ENCODE measurements at places on chromosomes 16 and 17.
A peak's percentile ranks its signal among the peaks of the same experiment; 100 is the strongest.

DNA sequence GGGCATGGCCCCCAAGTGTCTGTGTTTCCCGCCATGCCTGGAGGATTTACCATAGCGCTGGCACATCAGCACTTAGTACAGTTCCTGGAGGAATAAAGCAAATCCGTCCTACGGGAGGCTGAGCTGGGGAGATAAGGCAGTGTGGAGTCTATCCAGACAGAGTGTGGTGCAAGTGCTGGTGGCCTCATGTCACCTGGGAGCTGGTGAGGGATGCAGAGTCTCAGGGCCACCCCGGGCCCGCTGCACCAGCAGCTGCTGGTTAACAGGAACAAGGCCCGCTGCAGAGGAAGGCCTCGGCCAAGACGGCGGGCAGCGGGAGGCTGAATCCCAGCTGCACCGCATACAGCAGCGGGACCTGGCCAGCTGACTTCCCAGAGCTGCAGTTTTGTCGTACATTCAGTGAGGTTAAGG lies 57.3 kb upstream of the CDC42EP4 start:
- no peak for DNase-seq

DNA sequence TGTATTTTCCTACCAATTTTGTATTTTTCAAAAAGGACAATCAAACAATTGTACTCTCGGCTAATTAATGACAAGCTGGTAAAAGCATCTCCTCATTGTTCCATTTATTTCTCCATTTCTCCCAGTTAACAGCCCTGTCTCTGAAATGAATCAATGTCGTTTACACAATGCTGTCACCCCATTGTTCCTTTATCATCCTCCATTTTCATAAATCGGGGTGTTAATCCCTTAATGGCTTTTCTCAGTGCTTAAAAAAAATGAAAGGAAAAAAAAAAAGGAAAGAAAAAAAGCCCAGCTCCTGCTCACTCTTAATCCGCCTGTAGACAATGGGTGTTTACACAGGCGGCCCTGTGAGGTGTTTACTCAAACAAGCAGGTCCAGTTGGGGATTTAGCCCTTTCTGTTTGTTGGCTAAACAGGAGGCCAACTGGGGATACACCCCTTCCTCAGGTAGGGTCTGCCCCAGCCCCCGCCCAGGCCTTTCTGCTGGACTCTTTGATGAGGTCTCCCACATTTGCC lies 86.8 kb upstream of the SALL1 start:
- DNase-seq, result no peak

GRCh38 chr17:73841431-73842060 lies 197.3 kb upstream of the SDK2 start:
- DNase-seq, result peak; percentile 27

DNA sequence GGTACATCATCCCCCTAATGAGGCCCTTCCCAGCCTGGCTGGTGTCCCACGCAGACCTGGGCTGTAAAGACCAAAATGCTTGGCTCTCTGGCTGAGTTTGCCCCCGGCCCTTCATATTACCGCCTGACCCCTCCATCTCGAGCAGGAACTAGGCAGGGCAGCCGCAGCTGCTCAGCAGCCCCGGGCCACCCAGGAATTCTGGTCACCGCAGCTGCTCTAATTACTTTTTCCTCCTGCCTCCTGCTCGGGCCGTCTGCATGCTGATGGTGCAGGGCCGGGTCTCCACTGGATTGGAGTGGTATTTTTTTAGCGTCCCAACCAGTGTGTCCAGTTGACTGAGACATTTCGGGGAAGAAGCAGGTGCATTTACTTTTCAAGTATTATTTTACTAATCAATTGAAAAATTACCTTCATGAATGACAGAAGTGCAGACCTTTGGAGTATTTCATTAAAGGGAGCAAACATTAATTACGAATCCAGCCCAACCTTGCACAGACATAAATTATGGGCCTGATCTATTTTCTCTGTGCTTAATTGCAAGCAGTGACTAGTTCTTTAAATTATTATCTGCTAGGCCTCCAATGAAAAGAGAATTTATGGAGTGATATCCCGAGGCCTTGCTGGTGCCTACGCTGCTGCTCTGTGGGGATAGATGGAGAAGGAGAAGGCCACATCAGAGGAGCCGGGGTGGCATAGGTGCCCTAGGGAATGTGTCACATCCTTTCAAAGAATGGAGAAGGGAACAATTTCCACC lies 176.2 kb downstream of the CYLD start:
- DNase-seq, result no peak

- DNase-seq, result peak; percentile 83
Measured at GRCh38 chr17:59105852-59106462, 723 bp downstream of the TRIM37 start.

DNA sequence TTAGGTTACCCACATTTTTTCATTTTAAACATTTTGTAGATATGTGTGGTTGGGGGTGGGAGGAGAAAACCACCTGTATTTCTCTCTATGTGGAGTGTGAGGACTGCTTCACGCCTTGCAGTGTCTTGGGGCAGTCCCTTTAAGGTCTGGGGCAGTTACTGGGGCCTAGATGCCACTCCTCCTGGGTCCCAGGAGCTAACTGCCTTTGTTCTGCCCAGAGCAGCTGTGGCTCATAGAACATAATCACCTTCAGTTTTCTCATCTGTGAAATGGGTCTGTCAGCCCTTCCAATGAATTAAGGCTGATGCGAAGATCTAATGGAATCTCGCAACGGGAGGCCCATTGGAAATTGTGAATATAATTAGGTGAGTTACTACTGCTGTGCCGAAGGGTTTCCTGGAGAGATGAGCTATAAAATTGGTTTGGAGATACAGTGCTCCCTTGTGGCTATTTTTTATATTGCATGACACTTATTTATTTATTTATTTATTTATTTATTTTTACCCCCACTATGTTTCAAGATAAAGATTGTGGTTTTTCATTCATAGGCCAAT lies 22.9 kb downstream of the DHRS7C start:
- DNase-seq, result no peak

DNA sequence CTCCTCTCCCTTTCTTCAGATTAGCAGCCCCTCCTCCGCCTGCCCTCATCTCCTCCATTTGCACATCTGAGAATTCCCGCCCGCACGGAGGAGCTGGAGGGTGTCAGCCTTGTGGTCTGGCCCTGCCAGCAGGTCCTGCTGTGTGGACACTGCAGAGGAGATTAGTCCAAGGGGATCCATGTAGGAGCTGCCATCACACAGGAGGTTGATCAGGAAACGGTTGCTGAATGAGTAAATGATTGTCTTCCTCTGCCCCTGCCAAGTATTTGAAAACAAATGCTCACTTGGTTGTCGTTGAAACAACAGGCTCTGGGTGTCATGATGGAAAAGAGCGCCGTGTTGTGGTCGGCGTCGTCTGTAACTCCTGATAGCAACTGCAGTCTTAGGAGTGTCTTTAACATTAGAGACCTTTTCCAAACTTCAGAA lies 63.8 kb upstream of the CHMP6 start:
- DNase-seq, result no peak

All from activated CD4-positive, alpha-beta T cell treated with anti-CD3 and anti-CD28 coated beads, Interleukin-2, amount 10 ng/mL, durations not matched to agents 7 days and 5 days (primary cell).